ENCODE measurements at places on chromosomes 6 and 20.

GRCh38 chr6:25645916-25646315, 6.1 kb upstream of the SCGN start:
- no peak for DNase-seq

DNA sequence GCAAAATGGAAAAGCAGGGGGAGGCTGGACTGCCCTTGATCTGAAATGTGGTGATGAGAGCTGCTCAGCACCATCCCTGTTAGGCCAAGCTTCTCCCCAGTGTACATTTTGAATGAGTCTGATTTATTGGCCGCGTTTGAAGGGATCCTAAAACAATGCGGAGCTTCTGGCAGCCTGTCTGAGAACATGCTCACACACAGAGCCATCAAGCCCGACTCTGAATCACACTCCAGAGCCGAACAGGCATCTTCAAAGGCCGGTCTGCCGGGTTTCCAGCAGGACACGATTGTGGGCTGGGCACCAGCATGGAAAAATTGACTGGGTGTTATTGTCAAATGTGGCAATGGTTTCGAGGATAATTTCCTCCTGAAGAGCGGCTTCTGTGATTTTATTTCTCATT, 235.9 kb downstream of the TFAP2C start:
- DNase-seq, result no peak

DNA sequence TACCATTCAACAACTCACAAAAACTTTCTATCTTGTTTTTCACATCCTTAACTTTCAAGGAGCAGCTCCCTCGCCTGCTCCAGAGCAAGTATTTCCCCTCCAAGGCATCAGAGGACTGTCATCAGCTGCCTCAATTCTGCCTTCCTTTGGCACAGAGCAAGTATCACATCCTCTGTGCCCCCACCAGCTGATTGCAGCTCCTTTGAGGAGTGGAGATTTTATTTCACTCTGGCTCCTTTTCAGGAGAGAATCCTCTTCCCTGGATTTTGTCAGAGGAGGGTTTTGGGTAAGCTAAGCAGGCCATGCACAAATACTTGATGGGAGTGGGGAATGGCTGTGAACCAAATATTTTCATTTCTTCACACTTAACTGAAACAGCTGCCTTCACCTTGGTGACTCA, 610.5 kb upstream of the FLRT3 start:
- DNase-seq, result no peak

DNA sequence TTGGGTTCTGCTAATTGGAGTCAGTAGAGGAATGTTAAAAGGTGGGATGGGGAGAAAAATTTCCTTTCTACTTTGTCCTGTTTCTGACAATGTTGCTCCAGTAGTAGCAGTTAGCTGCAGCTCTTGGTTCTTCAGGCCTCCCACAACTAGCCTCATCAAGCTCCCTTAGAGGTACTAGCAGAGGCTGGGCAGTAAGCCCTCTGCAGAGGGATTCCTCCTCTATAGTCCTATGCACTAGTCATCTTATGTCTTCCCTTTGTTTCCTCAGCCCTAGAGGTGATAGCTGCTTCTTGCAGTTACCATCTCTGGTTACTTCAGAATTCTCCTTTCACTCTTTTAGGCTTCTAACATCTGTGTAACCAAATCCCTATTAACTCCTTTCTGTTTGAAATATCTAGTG, 99.8 kb downstream of the FILIP1 start:
- DNase-seq, result no peak

GRCh38 chr20:57893366-57893999, 183.7 kb upstream of the PMEPA1 start:
- DNase-seq, result no peak

- no peak for DNase-seq
Measured at GRCh38 chr6:137191670-137192069, 18.2 kb upstream of the IL22RA2 start.

DNA sequence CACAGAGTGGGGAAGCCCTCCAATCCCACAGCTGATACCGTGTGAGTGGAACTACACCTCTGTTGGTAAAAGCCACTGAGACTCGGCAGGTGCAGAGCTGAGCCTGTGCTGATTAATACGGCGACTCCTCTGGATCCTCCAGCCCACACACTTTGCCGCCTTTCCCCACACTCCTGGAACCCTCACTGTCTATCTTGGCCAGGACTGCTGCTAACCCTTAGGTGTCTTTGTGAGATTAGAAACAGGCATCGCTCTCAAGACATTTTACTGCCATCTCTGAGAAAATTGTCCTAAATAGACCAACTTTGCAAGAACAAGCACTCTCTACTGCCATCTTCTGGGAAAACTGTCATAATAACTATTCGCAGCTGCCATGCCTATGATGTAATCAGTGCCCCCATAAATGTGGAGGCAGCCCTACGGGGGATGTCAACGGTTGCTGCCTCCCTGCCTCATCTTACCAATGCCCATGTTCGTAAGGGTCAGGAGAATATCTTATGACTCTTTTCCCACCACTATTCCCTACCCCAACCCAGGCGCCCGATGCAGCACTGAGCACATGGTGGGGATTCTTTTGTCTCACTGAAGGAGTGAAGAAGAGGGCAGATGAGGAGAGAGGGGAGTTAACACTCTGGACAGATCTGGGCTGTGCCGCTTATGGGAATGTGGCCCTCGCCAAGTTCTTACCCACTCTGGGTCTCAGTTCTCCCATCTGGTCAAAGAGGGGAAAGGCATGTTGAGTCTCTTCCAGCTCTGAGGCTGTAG, 26.1 kb upstream of the KCNB1 start:
- DNase-seq, result no peak

- DNase-seq, result no peak
Measured at GRCh38 chr6:168026925-168027324, 29.5 kb downstream of the KIF25 start.

- DNase-seq, result no peak
Measured at GRCh38 chr6:72849346-72849745, 227.5 kb downstream of the KCNQ5 start.

- no peak for DNase-seq
Measured at GRCh38 chr20:5136096-5136495, 9.3 kb downstream of the CDS2 start.

GRCh38 chr6:83199173-83199862, 6.2 kb downstream of the RWDD2A start:
- DNase-seq, result no peak

DNA sequence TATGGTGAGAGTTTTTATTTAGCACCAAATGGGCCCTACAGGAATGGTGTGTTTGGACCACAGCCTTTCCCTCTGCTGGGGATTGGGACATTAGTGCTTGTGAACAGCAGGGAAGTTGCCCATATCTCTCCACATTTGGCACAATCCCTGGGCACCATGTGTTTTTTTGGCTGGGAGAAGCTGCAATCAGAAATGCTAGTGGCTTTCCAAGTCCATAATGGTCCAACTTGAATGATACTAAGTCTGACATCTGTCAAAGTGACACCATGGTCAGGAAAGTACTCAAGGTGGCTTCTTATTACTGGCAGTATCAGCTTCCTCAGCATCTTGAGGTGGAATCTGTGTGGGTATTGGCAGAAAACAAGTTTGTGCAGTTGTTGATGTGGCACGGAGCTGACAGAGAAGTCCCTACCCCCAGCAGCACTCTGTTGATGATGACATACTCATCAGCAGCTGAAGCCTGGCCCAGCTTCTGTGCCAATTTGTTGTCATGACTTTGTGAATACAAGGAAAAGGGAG, 53.0 kb downstream of the SASH1 start:
- DNase-seq, result no peak

- DNase-seq, result no peak
Measured at GRCh38 chr20:18986146-18986830, 172.7 kb downstream of the SCP2D1 start.

- no peak for DNase-seq
Measured at GRCh38 chr6:166589337-166589731, 2.9 kb upstream of the RAMACL start.

DNA sequence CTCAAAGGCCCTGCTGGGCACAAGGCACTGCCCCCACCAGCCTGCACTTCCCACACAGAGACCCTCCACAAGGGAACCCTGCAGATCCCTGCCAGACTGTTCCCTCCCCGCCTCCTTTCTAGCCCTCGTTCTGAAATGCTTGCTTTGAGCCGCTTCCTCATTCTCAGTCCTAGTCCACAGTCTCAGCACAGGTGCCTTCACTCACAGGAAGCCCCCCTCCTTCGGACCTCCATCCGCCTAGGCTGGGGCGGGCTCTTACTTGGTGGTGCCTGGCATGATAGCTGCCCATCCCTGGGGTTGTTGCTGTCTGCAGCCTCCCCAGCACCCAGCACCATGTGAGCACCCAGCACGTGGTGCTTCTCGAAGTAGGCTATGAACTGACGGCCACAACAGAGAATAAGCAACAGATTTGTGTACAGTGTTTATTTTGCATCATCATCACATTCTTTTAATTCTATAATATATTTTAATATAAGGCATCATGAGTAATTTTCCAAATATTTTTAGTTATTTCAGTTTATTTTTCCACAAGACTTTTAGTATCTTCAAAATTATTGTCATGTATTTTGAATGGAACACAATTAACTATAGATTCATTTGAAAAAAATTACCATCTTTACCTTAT, 12.3 kb downstream of the CST5 start:
- no peak for DNase-seq

DNA sequence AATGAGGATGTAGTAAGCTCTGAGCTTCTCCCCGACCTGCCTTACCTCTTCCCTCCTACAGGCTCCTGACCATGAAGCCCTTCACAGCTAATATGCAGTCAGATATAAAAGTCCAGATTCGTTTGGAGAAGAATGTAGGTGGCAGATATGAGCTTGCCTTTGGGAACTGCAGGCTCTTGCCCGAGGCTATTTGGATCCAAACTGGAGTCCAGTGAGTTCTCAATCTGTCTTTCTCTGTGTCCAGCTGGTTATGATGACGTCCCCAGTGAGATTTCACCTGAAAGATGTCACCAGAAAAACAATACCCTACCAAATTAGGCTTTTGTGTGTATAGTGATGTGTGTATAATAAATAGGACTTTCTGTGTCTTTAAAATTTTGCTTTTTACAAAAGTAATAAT, 14.7 kb upstream of the BPIFA3 start:
- no peak for DNase-seq

GRCh38 chr20:38726804-38727606, 2.7 kb downstream of the SLC32A1 start:
- DNase-seq, result no peak

DNA sequence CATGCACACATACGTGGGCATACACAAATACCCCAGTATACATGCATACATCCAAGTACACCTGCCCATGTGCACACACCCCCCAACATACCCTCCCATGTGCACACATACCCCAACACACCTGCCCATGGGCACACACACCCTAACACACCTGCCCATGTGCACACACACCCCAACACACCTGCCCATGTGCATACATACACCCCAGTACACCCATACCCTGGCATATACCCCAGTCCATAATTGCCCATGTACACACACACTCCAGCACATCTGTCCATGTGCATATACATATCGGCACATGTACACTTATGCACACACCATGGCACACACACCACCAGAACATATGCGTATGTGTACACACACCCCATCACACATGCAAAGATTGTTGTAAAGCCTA, 475.2 kb downstream of the PREX1 start:
- no peak for DNase-seq

DNA sequence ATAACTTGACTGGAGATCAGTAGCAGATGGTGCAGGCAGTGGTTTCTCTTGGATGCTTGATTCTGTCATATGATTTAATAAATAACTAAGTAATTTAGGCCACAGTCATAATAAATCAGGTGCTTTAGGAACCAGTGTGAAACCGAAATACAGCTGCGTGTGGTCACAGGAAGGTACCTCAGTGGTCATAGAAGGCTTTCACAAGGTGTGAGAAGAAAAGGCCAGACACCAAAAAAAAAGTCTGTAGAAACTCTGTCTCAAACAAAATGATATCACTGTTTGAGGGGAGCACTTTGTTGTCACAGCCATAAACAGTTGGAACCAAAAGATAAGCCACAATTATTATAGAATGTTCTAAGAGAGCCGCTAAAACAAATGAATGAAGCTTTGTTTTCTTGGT, 56.5 kb downstream of the ARMC2 start:
- DNase-seq, result no peak

GRCh38 chr6:147211831-147212230, 7.6 kb downstream of the STXBP5 start:
- DNase-seq, result no peak

DNA sequence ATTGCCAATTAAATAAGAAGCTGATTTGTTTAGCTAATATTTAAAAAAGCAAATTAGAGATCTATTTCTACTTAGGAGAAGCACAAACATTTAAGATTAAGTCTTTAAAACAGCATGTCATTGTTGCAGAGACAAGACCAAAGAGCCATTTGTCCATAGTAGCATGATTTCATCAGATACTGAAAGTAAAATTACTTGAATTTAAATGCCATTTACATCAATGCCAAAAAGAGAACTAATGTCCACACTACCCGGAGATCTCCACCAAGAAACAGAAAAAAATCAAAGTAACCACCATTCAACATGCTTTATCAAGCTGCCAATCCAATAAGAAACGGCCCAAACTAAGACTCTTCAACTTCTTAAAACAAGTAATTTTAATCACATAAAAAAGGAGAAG, 15.7 kb downstream of the AURKA start:
- no peak for DNase-seq

GRCh38 chr6:49284180-49284579, 178.9 kb downstream of the MMUT start:
- DNase-seq, result no peak

- DNase-seq, result no peak
Measured at GRCh38 chr20:22288156-22288555, 296.2 kb downstream of the FOXA2 start.

GRCh38 chr6:102068349-102068929, 674.9 kb downstream of the GRIK2 start:
- DNase-seq, result no peak

- no peak for DNase-seq
Measured at GRCh38 chr6:431986-432385, 40.4 kb downstream of the IRF4 start.

- DNase-seq, result peak; percentile 48
Measured at GRCh38 chr6:136317021-136317694, 27.5 kb upstream of the BCLAF1 start.

DNA sequence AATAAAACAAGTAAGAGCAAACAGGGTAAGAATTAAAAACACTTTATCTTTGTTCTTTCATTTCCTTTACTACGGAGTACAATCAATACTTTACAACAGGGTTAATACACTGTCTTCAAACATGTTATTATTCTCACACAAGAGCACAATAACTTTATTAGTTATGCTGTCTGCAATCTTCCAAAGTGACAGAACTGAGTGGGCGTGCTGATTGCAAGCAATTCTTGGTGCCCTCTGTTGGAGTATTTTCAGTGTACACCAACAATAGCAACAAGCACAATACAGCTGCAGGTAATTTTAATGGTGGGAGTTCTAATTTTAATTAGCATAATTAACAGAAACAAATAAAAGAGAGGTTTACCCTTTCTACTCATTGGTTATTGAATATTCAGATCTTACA, 33.9 kb upstream of the PTPRK start:
- DNase-seq, result no peak

- no peak for DNase-seq
Measured at GRCh38 chr20:22074635-22075034, 369.2 kb downstream of the PAX1 start.

GRCh38 chr6:46794068-46794467, 879 bp downstream of the MEP1A start:
- DNase-seq, result no peak

Data from activated T-cell treated with anti-CD3 and anti-CD28 coated beads for 1 hour (primary cell).